ENCODE measurements at places on chromosomes 7 and 10.

- DNase-seq, result no peak
These were observed 18.5 kb downstream of the ABRAXAS2 start for GRCh38 chr10:124820121-124820520.

DNA sequence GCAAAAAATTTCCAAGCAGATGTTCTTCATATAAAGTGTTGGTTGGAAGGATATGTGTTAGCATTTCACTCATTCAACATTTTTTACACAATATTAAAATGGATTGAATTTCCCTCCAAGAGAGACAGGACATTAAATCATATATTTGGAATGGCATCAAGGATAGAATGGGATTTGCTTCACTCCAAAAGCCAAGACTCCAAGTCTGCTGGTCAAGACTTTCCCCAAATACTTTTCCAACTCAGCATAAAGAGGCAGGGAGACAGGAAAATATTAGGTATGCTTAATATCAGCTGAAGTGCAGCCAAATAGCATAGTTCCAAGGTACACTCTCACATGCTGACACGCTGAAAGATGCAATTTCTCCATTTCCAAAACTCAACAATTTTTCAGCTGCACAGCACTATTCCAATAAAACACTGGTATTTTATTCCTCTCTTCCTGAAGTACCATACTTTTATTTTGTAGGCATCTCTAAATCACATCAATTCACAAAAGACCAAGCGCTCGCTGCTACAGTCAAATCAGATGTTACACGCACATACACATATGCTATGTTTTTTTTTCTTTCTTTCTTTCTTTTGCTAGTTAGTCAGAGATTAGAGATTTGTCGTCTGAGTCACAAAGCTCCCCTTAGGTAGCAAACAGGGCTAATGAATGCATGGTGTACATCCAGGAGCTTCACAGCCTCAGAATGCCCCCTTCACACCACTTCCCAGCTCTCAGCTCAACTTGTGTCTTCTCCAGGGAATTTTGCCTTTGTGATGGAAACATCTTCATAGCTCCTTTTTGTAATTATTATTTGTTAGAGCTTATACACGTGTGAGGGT lies 1033.8 kb upstream of the AUTS2 start:
- no peak for DNase-seq

- DNase-seq, result peak; percentile 45
These were observed 120.1 kb downstream of the ELAPOR2 start for GRCh38 chr7:86939197-86939814.

- DNase-seq, result no peak
These were observed 50.2 kb upstream of the CALN1 start for GRCh38 chr7:72462311-72462710.

- no peak for DNase-seq
These were observed 121.3 kb downstream of the PPP1R3A start for GRCh38 chr7:113797420-113798010.

GRCh38 chr7:130356121-130356875 lies 11.7 kb downstream of the CPA5 start:
- no peak for DNase-seq

GRCh38 chr10:125482637-125483036 lies 200.3 kb downstream of the TEX36 start:
- no peak for DNase-seq

DNA sequence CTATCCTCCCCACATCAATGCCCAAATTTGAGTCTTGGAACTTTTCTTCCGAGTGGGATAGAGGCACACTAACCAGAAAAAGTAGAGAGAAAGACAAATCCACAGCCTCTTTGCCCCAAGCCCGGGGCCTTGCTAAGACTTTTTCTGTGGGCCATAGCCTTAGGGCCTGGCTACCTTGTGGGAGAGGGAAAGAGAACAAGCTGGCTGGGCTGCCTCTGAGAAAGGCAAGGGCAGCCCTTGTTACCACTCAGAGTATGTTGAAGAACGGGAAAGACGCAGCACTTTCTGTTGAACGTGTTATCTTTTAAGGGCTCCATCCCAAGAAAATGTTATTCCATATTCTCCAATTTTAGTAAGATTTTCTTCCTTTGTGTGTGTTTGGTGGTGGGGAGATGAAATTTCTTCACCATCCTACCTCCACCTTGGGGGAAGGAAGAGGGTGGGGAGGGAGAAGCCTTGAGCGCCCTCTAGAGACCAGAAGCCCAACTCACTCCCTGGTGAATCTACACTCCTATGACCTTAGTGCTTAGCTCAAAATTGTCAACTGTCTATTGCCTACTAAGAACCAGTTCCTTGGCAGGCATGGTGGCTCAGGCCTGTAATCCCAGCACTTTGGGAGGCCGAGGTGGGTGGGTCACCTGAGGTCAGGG lies 3.9 kb upstream of the NRF1 start:
- peak; percentile 70 for DNase-seq

DNA sequence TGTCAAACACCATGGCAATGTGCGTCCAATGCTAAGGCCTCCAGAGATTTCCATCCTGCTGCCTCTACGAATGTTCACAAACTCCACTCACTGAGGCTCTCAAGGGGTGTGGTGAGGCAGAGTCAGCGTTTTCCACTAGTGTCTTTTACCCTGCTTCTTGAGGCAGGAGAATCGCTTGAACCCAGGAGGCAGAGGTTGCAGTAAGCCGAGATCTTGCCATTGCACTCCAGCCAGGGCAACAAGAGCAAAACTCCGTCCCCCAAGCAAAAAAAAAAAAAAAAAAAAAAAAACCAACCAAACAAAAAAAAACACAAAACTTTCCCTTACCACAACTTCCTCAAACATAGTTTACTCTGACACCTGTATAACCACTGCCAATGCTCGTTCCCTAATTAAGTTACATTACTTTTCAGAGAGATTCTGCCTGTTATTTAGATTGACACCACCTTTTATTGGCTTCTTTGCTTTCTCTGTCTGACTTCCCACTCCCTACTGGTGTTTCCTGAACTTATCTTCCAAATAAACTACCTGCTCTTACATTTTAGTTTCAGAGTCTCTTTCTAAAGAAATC lies 102.1 kb upstream of the ZNF746 start:
- no peak for DNase-seq

GRCh38 chr7:69114374-69114773 lies 483.9 kb upstream of the AUTS2 start:
- no peak for DNase-seq

DNA sequence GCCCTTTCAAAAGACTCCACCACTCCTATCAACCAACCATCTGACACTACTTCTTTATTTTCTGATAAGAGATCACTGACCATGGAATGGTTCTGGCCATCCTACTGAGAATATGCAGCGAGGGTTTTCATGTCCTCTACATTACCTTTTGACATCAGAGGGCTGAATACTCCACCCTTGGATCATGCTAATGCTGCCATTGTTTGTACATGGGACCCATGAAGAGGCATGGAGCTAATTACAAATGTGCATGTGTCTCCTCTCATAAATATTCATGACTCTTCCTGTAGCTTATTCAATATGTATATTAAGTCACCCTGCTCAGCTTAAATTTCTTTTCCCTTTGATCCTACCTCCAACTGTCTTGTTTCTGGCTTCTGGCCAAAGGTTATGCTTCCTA lies 1065.8 kb upstream of the GHITM start:
- DNase-seq, result no peak

DNA sequence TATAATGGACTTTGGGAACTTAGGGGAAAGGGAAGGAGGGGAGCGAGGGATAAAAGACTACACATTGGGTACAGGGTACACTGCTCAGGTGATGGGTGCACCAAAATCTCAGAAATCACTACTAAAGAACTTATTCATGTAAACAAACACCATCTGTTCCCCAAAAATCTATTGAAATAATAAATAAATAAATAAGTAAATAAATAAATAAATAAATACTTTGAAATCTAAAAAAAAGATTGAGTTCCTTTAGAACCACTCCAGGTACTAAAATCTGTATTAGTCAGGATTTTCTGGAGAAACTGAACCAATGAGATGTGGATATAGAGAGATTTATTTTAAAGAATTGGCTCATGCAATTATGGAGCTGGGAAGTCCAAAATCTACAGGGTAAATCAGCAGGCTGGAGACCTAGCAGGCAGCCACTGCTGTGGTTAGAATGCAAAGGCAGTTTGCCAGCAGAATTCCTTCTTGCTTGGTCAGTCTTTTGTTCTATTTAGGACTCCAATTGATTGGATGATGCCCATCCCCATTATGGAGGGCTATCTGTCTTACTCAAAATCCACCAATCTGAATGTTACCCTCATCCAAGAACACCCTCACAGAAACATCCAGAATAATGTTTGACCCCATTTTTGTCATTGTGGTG lies 8.9 kb downstream of the IGFBP1 start:
- DNase-seq, result no peak

GRCh38 chr10:44334091-44334490 lies 50.8 kb downstream of the CXCL12 start:
- no peak for DNase-seq
